ENCODE measurements at places on chromosomes 7 and 10.
A peak's percentile ranks its signal among the peaks of the same experiment; 100 is the strongest.

DNA sequence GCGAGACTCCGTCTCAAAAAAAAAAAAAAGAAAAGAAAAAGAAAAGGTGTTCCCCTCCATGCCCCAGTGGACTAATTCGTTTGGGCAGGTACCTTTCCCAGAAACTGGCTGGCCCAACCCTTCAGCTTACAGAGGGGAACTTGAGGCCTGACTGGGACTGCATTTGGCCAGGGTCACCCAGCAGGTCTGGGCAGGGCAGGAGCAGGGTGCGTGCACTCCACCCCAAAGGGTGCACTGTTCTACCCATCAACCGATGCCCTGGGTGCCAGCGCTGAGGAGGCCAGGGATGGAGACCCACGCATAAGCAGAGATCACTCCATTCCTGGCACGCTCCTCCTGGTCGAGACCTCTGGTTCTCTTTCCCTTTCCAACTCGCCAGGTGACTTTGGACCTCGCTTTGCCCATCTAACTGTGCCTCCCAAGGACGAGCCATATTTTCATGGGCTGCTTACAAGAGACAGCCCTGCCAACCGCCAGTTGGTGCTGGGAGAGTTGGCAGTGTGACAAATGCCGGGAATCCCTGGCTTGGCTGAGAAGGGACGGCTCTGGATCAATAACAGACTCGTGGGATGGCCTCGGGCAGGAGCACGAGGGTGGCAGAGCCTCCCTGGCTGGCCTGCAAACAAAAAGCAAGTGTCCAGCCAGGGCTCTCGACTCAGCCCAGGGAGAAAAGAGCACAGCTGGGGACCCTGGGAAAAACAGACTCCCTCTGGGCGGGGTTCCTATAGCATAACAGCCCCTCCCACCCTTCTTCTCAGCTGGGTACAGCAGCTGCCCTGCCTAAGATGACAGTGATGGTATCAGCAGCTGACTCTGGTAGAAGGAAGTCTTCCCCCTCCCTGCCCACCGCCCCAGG is 7.9 kb downstream of the HSPB1 start:
- DNase-seq = no peak

GRCh38 chr7:95822717-95823116 is 50.4 kb downstream of the DYNC1I1 start:
- DNase-seq = no peak

GRCh38 chr10:88920986-88921593 is 31.5 kb downstream of the ACTA2 start:
- no peak for DNase-seq

GRCh38 chr10:114507449-114507848 is 103.1 kb upstream of the AFAP1L2 start:
- DNase-seq = no peak

DNA sequence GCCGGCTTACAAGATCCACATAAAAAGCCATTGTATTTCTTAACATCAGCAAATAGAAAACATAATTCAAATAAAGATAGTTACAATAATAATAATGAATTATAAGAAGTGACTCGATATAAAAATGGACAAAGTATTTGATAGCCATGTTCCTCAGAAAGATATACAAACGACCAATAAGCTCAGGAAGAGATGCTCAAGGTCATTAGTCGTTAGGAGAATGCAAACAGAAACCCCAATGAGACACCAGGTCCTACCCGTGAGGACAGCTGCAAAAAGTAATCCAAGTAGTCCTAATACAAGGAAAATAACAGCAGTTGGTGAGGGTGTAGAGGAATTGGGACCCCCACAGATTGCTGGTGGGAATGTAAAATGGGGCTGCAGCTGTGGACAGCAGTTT is 54.2 kb upstream of the INPP5A start:
- DNase-seq = no peak

DNA sequence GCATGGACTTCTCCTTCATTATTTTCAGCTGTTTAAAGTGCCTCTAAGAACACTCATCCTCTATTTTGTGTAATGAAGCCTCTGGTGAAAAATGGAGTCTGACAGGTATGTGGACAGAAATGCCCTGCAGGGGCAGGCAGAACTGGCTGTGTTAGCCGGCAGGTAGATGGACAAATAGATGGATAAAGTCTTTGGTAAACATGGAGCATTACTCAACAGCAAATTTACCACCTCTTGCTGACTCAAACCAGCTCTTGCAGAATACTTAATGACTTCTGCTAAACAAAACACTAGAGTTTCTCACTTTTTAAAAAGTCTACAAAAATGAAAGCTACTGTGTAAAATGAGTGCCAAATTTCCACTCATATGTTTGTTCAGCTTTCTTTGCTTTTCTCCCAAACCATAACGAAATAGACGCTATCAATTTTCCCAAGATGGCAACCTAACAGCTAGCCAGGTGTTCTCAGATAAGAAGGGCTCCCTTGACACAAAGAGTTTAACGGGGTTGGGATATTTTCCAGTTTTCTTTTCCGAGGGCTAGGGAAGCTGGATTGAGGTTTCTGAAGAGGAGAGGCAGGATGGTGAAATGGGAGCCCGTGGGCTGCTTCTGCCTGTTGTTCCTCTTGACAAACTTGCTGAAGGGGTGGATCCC is 71.9 kb upstream of the HABP2 start:
- no peak for DNase-seq

DNA sequence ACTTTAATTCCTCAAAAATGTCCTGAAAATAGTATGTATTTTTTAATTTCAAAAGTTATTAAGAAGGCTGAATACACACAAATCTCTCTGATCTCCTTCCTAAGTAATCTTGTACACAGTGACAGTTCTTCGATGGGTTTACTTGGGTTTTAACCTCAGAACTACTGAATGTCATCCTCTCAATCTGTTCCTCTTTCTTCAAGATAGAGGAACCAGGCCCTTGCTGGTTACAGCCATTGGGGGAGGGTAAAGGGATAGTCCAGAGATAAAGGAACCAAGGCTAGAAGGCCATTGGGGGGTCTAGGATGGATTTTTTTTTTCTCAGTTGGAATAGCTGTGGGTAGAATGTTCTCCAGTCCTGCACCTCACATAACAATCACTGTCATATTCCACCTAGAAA is 224.9 kb downstream of the SKIDA1 start:
- DNase-seq = no peak

- DNase-seq = no peak
These were observed 16.6 kb upstream of the GTPBP4 start for GRCh38 chr10:971613-972012.

DNA sequence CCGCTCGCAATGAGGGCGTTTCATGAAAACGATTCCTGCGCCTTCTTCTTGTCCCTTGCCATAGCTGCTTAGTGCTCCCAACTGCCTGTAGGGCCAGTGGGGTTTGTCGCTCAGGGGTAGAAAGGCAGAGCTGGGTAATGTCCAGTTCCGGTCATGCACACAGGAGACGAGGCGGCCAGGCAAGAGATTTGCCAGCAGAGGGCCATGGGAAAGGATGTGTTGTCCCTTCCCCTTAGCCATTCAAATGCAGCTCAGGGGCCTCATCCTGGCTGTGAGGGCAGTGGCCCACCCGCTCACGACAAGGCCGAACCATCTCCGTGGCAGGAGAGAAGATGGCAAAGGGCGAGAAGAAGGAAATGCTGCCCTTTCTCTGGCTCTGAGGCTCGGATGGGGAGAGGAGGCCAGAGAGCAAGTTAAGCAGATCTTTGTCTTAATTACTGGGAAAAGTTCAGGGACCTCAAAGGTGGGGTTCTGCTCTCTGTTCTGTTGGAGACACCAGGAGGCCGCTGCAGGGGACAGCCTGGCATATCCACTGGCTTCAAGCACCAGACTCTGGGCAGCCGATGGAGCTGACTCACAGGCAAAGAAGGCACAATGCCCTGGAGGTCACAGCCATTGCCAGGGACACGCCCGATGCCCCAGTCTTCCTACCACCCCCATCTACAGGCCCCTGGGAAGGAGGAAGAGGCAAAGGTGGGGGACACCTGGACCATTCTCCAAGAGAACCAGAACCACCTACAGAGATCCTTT is 534.8 kb upstream of the MGMT start:
- no peak for DNase-seq

- peak; percentile 17 for DNase-seq
These were observed 786 bp downstream of the ATP5F1C start for GRCh38 chr10:7788639-7789286.

DNA sequence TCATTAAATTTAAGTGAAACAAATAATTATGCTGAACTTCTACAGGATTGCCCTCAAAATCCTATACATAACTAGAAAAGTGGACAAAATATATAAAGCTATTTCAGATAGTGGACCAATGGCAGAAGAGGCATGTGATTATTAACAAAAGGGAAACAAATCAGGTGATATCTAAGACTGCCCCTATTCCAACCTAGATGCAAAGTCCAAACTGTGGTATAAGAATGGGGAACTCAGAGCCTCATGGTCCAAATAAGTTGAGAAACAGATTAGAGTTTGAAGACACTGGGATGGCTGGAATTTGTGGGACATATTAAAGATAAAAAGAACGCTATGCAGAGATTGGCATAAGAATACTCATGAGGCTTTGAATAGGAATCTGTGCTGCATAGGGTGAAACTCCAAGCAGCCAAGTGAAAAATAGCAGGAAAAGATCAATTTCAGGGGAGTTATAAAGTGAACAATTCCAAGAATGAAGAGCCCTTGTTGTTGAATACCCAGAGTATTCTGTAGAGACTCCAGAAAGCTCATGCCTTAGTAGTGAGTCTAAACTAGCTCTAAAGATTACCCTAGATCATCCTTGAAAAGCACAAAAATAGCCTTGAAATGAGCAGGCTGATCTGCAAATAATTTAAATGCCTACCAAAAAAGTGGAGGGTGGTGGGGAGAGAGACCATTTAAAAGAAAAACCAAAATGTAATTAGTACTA is 152.4 kb downstream of the IMMP2L start:
- no peak for DNase-seq

DNA sequence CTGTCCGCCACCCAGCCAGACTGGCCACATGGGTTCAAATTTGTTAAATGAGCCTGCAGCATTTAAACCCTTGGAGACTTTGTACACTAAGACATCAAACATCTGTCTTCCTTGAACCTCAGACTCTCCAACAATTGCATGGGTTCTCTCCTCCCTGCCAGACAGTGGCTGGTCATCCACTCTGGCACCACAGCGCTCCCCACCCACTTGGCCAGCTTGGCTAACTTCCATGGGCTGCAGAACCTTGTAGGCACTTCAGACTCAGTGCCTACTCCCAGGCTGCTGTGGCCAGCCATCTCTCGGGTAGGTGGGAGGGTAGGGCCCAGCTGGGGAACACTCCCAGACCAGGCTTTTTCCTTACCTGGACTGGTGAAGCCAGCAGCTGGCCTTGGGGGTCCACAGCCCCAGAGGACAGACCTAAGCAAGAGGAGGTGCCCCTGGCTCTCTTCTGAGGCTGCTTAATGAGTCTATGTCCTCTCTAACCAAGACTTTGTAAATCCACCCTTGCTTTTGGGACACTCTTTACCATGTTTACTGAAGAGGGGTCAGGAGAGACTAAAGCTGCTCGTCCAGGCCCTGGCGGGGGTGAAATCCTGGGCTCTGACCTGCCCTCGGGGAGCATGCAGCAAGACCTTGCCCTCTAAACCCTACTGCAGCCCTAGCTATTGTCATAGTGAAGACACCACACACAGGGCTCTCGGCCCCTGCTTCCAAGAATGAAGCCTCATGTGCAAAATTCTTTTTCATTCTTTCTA is 82.7 kb downstream of the ARHGAP22 start:
- DNase-seq = no peak

- DNase-seq = no peak
These were observed at the start of gene GPER1 for GRCh38 chr7:1087952-1088920. GPER1 (plus strand) TSS chr7:1088113; CDS start chr7:1091729, 3,616 bp downstream.

Data from stimulated activated CD4-positive, alpha-beta T cell treated with anti-CD3 and anti-CD28 coated beads, Interleukin-2, amount 100 ng/mL, for 24 hours (primary cell).